ENCODE measurements at places on chromosomes 7 and 10.

- no peak overlapping the region for H3K27ac ChIP-seq
- H3K4me3 ChIP-seq, result no peak overlapping the region
- H3K27me3 ChIP-seq, result no peaks in the 10 kb centered on the region
- no peak for DNase-seq
- H3K36me3 ChIP-seq, result no peaks in the 10 kb centered on the region
Observed at GRCh38 chr10:103932971-103933370, 15.0 kb upstream of the STN1 start.

GRCh38 chr7:128880791-128881457 lies 18.3 kb downstream of the ATP6V1F start:
- H3K27me3 ChIP-seq, result no peaks in the 10 kb centered on the region
- no peak for DNase-seq
- H3K27ac ChIP-seq, result no peak overlapping the region
- H3K4me3 ChIP-seq, result no peak overlapping the region
- H3K4me1 ChIP-seq, result peaks cover 10% of the 10 kb centered on the region

DNA sequence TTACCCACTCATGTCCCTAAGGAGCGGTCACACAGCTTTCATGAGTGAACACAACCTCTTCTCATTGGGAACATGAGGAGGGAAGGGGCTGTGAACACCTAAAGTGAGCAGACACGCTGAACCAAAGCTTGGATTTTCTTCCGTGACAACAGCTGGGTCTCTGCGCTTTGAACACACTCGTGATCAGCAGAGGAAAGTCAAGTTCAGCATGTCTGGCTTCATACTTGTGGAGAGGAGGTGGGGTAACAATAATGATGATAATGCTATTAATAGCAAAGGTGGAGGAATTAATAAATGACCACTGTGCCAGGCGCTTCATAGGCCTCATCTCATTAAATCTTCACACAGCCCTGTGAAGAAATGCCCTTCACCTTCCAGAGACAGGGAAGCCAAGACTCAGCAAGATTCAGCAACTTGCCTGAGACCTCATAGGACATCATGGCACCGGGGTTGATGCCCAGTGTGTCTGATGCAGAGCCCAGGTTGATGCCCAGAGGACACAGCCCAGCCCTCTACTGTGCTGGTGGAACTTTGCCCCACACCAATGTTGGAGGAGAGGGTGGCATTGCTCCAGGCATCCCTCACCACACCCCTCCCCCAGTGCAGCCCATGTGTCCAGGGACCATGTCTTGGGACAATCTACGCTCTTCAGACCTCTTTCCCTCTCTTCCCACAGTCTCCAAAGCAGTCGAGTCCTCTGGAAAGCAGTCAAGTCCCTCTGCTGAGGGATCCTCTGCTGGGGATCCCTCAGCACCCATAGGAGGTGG lies 40.6 kb downstream of the GSDME start:
- no peaks in the 10 kb centered on the region for H3K4me1 ChIP-seq
- no peak overlapping the region for H3K4me3 ChIP-seq
- DNase-seq, result no peak

- H3K4me3 ChIP-seq, result no peak overlapping the region
- H3K36me3 ChIP-seq, result no peaks in the 10 kb centered on the region
- peaks cover 28% of the 10 kb centered on the region for H3K4me1 ChIP-seq
- no peaks in the 10 kb centered on the region for H3K27me3 ChIP-seq
- peak; percentile 59 for DNase-seq
Observed at GRCh38 chr7:128459394-128459878, 3.8 kb downstream of the HILPDA start.

GRCh38 chr7:142500366-142500765 lies 242.5 kb upstream of the PRSS58 start:
- peaks cover 28% of the 10 kb centered on the region for H3K4me1 ChIP-seq
- peak overlapping the region; percentile 40 for H3K27ac ChIP-seq
- H3K36me3 ChIP-seq, result no peaks in the 10 kb centered on the region
- no peaks in the 10 kb centered on the region for H3K27me3 ChIP-seq

DNA sequence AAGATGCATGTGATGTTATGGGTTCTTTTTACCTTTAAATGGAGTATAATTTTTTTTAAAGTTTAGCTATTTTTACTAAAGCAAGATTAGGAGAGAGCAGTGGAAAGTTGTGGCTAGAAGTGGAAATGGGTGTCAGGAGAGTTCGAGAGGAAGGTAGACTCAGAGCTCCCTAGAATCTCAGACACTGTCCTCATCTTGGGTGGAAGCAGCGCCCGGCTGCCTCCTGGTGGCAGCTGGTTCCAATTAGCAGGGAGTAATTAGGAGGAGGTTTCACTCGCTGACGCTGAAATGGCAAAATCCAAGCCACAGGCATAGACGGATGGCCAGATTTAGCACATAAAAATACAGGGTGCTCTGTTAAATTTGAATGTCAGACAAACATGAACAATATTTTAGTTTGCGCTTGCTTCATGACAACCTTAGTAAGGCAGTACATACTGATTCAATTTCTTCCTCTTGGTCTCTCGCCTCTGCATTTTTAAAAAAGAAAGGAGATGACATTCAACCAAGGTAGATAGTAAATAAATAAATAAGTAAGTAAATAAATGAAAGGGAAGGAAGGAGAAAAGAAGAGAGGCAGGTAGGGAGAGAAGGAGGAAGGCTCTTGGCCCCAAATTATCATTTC lies 58.5 kb downstream of the LGI1 start:
- no peaks in the 10 kb centered on the region for H3K4me1 ChIP-seq
- no peaks in the 10 kb centered on the region for H3K36me3 ChIP-seq
- no peak overlapping the region for H3K4me3 ChIP-seq
- no peak overlapping the region for H3K27ac ChIP-seq
- peaks cover 13% of the 10 kb centered on the region for H3K27me3 ChIP-seq
- DNase-seq, result peak; percentile 46

- H3K27ac ChIP-seq, result no peak overlapping the region
- H3K4me1 ChIP-seq, result peaks cover 8% of the 10 kb centered on the region
- peaks cover 4% of the 10 kb centered on the region for H3K27me3 ChIP-seq
- DNase-seq, result no peak
- H3K36me3 ChIP-seq, result no peaks in the 10 kb centered on the region
Observed at GRCh38 chr10:96038476-96039387, 4.7 kb upstream of the CCNJ start.

- H3K36me3 ChIP-seq, result no peaks in the 10 kb centered on the region
- H3K4me3 ChIP-seq, result no peak overlapping the region
- no peak for DNase-seq
- H3K4me1 ChIP-seq, result peaks cover 12% of the 10 kb centered on the region
- H3K27ac ChIP-seq, result no peak overlapping the region
Observed at GRCh38 chr10:31749301-31749700, 179.3 kb downstream of the ARHGAP12 start.

DNA sequence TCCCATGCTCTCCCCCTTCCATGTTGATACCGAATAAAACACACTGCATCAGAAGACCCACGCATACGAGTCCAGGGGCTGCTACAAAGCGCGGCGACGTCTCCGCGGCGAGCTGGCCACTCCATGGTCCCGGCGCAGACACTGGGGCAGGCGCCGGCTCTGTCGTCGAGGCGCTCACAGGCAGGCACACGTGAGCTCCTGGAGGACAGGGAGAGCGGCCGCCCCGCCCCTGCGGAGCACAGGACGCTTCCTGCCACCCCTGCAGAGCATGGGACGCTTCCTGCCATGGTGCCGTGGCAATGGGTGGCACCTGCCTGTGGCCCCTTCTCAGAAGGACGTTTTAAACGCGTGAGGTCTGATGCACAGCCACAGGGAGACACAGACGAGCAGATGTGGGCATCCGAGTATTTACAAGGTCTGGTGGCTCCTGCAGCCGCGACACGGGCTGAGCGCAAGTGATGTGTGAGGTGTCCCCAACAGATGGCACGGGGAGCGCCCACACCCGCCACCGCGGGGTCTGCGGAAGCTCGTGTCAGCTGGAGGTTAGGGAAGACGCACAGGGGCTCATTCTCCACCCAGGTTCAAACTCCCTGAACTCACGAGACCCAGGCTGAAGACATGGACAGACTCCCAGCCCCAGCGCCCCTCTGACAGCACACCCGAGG lies 21.4 kb upstream of the GPR146 start:
- DNase-seq, result no peak

GRCh38 chr10:81817596-81818170 lies 57.3 kb upstream of the NRG3 start:
- H3K4me1 ChIP-seq, result no peaks in the 10 kb centered on the region
- DNase-seq, result no peak
- H3K27ac ChIP-seq, result no peak overlapping the region
- H3K27me3 ChIP-seq, result no peaks in the 10 kb centered on the region
- no peak overlapping the region for H3K4me3 ChIP-seq

Data from CD4-positive, alpha-beta T cell (primary cell).